ENCODE measurements at places on chromosomes 6 and 20. TPM values are rescaled to one million over a fixed set of nuclear protein-coding genes. Genes with fewer than 3 reads are reported as not detected.

DNA sequence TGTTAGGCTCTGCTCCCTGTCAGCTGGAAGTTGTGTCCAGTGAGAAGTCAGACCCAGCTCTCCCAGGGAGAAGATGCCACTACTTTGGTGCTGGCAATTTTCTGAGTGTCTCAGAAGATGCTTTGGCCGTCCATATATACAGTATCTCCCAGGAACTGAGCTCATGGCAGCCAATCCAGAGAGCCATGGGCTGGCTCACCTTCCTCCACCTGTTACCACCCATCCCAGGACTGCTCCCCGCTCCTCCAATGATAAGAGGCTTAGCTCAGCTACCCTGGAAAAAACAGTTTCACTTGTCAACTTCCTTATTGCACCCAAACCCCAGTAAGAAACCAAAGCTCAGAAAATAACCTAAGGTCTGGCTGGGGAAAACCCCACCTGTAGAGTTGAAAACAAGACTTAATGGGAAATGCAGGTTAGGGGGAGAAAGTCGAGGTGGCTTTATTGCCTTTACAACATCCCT, at the start of gene BNIP5:
BNIP5 (minus strand) TSS at position 110 of the 463 bp plus-strand sequence. CDS start 6,198 bp downstream, outside the sequence.
- no peak for DNase-seq

DNA sequence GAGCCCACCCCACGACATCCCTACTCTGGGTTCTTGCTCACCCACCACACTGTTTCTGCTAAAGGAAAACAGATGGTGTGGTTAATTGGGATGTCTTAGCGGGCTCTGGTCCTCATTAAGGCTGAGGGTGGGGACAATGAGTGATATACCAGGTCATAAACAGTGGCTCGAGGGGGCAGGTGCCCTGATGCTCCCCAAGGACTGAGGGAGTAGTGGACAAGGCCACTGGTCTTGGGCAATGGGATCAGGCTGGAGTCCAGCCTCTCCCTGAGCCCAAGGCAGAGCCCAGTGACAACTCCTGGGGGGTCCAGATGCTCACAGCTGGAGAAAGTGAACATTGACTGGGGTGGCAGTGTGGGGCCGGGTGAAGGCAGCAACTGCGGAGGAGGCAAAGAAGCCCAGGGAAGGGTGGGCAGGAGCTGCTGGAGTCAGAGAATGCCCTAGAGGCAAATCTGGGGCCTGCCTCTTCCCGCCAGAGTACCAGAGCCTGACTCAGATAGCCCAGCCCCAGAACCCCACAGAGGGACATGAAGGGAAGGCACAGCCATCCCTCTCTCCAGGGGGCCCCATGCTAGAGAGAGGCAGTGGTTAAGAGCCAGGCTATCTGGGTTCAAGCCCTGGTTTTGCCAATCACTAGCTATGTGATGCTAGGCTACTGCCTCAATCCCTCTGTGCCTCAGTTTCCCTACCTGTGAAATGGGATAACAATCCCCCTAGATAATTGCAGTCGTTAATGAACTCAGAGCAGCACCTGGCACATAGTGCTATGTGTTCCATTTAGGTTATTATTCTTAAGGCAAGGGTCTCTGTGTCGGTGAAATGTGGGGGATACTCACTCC, 72.3 kb downstream of the MRPL14 start:
- no peak for DNase-seq

DNA sequence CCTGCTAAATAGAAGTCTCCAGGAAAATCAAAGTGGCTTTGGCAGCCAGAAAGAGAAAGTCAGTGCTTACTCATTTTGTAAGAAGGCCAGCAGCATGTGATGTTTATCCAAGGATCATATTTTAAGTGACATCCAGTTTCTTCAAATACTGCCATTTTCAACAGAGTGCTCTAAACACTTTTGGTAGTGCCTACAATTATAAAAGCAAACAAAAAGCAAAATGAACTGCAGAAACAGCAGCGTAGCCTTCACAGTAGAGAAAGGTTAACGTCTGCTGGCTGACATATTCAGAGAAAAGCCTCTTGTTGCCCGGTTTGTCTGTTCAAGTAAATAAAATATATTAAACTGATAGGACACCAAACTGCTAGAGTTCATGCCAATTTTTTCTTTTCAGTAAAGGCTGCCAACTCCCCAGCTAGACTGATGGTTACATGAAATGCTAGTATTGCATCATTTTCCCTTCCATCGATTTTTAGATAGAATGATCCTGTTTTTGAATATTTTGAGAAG, 705.7 kb upstream of the SLC35B3 start:
- no peak for DNase-seq

DNA sequence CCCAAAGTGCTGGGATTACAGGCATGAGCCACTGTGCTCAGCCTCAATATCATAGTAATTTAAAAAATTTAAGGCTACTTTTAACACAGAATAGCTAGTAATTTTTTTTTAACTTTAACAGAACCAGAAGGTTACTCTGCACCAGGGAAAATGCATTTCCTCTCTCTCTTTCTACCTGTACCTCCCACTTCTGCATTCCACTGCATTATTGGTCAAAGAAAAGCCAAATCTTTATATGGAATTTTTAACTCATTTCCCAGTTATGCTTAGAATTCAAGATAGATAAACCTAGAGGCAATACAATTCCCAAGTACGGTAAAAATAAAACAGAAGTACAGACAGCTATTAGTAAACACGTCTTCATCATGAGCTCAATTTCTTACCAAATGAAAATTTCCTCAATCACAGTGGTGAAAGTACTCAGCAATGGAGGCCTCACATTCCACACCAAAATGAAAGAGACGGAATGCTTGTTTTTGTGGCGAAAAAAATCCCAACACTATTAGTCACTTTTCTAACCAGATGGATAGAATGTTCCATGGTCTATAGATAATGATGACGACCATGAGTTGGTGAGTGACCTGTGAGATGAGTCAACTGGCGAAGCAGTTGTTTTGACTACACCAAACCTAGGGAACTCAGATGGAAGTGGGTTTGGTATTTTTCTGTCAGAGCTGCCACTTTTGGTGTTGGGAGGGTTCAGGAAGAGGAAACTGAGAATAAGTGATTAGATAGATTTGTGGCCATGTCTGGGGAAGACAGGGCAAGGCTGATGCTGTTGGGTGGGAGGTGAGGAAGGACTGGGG, 104.7 kb upstream of the SGK1 start:
- no peak for DNase-seq

- no peak for DNase-seq
Observed at GRCh38 chr6:1917626-1918371, 308.1 kb downstream of the FOXC1 start.

Gene HNF4A
- polyA plus RNA-seq, result 50.4 TPM

Gene CTAGE9
- not detected for polyA plus RNA-seq

DNA sequence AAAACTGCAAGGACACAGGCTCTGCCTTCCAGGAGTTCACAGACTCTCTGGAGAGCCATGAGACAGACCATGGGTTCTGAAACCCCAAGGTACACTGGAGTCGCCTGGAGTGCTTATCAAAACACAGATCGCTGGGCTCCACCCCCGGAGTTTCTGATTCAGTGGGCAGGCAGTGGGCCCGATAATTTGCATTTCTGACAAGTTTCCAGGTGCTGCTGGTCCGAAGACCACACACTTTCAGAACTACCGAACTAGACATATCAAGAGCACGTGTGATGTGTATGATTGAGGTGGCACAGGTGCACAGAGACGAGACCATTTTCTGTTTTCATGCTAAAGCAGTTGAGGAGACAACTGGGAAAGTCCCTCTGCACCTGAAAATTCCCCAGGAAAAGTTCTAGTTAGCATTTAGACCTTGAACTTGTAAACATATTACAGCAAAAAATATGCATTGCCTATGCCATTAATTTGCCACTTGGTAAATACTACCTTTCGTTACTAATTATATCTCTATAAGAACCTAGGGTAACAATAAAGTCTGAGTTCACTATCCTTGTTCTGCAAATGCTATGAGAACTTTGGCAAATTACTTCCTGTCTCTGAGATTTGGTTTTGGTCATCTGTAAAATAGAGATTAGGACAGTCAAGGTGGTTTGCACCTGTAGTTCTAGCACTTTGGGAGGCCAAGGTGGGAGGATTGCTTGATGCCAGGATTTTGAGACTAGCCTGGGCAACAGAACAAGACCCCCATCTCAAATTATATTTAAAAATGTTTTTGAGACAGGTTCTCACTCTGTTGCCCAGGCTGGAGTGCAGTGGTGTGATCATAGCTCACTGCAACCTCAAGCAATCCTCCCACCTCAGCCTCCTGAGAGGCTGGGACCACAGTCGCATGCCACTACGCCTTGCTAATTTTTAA, 14.3 kb upstream of the PIM1 start:
- no peak for DNase-seq

GRCh38 chr6:111866857-111867256, 6.4 kb downstream of the FYN start:
- DNase-seq, result no peak

DNA sequence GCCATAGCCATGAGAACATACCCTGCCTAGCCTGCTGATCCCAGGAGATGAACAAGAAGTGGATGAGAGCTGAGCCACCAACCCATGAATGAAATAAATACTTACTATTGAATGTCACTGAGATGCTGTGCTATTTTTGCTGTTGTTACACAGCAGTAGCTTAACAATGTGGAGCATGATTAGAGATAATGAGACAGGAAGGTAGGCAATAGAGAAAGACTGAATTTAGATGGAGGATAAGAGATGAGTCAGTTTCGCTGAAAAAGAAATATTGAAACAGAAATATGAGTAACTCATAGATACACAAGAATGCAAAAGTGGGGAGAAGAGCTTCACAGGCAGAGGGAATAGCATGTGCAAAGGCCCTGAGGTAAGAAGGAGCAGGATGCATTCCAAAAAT, 94.9 kb upstream of the TOP1 start:
- no peak for DNase-seq

Gene PLAGL1
- 88.3 TPM for polyA plus RNA-seq

- DNase-seq, result no peak
Observed at GRCh38 chr20:41989935-41990635, 371.9 kb upstream of the CHD6 start.

- DNase-seq, result no peak
Observed at GRCh38 chr6:14664112-14664601, 546.6 kb downstream of the CD83 start.

- no peak for DNase-seq
Observed at GRCh38 chr6:149385998-149386646, 13.9 kb upstream of the SUMO4 start.

DNA sequence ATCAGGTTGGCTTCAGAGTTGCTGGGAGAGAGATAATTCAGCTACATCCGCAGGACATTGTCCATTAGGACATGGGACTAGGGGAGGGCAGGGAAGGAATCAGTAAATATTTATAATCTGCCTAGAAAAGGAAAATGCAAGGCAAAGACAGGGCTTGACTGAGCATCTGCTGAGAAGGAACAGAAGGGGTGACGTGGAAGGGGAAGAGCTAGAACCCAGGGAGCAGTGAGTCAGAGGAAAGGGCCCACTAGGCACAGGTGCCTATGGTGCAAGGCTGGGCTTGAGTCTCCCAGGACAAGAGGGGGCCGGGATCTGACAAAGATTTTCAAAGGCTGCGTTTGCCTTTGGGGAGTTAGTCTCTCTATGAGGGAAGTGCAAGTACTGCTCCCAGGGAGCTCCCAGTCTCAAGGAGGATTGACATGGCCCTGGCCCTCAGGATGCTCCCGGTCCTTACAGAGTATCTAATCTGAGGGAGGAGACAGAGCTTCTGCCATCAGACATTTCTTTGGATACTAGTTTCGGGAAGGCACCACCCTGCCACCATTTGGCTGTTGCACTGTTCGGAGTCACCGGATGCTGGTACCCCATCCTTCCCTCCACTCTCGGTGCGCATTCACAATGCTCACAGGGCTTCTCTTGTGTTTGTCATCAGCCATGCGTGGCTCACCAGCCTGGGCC, 21.9 kb downstream of the VEGFA start:
- no peak for DNase-seq

GRCh38 chr6:41546475-41546865, 289 bp downstream of the FOXP4 start:
- no peak for DNase-seq

DNA sequence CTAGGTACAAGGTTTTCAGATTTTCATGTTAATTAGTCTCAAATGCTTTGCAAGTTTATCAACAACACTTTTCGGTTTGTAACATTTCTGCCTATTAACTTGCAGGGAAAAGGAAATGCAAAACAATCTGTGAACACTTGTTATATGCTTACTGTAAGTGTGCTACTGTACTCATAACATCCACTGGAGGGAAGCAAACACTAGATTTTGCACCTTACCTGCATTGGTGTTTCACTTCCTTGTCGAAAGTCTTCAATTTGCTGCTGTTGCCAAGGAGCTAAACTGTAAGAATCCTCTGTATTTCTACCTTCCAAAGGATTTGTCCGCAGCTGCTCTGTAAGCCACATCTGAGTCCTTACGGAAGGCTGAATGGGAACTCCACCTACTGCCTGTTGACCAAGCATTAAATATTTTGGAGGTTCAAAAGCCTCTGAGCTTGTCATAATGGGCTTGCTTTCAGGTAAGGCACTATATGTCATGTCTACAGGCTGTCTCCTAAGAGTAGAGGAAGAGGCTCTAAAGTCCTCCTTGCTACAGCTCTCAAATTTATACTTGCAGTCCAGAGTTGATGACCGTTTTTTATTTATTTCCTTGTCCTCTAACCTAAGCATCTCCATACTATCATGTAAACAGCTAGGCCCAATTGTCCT, 17.3 kb downstream of the PLN start:
- peak; percentile 37 for DNase-seq

Gene HLA-DMA
- 22.5 TPM for polyA plus RNA-seq

Gene SPEF1
- polyA plus RNA-seq, result 2.0 TPM

Gene LPA
- polyA plus RNA-seq, result 0.19 TPM

DNA sequence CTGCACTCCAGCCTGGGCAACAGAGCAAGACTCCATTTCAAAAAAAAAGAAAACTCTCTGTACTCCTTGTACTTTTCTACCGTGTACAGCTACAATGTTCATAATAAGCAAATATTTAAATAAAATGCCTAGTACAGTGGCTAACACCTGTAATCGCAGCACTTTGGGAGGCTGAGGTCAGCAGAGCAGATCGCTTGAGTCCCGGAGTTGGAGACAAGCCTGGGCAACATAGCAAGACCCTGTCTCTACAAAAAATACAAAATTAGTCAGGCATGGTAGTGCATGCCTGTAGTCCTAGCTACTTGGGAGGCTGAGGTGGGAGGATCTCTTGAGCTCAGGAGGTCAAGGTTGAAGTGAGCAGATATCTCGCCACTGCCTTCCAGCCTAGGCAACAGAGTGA, 5.7 kb downstream of the NAPB start:
- no peak for DNase-seq

Gene CNBD2
- 0.91 TPM for polyA plus RNA-seq

GRCh38 chr6:139416146-139416545, 41.7 kb upstream of the CITED2 start:
- DNase-seq, result no peak

DNA sequence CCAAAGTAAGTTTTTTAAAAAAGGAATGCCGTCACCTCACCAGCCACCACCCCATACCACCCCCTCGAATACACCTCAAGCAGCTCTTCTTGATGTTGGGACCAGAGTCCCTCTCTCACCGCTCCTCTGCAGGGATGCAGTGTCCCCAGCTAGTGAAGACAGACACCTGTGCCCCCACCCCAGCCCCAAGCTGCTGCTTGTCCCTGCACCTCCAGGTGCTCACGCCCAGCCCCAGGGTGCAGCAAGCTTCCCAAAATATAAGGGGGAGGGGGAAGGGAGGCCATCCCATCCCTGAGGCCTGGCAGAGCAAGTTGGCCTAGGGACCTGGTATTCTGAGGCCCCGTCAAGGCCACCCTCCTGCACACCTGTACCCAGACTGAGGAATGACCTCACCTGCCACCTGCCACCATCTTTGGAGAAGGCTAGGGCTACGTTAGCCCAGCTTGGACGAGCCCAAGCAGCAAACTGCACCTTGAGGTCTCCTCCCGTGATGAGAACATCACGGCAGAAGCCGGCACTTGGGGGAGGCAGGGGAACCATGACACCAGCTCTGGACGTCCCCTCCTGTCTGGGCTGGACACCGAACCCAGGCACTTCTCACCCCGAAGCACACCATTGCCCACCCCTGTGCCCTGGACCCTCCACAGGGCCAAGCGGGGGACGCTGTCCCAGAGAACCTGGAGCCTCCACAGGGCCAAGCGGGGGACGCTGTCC, 25.9 kb downstream of the YTHDF1 start:
- DNase-seq, result no peak
